ENCODE measurements at places on chromosomes 6 and 20.

- DNase-seq, result peak; percentile 9
Measured at GRCh38 chr20:41956338-41957074, 338.3 kb upstream of the CHD6 start.

DNA sequence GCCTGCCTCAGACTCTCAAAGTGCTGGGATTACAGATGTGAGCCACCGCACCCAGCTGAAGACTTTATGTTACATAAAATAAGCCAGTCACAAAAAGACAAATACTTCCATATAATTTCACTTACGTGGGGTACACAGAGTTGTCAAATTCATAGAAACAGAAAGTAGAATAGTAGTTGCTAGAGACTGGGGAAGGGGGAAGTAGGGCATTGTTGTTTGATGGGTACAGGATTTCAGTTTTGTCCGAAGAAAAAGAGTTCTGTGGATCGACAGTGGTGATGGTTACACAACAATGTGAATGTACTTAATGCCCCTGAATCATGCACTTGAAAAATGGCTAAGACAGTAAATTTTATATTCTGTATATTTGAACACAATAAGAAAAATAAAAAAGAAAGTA is 41.6 kb upstream of the ANKEF1 start:
- DNase-seq, result peak; percentile 27

GRCh38 chr20:8796088-8796660 is 272.7 kb upstream of the PLCB4 start:
- peak; percentile 14 for DNase-seq

DNA sequence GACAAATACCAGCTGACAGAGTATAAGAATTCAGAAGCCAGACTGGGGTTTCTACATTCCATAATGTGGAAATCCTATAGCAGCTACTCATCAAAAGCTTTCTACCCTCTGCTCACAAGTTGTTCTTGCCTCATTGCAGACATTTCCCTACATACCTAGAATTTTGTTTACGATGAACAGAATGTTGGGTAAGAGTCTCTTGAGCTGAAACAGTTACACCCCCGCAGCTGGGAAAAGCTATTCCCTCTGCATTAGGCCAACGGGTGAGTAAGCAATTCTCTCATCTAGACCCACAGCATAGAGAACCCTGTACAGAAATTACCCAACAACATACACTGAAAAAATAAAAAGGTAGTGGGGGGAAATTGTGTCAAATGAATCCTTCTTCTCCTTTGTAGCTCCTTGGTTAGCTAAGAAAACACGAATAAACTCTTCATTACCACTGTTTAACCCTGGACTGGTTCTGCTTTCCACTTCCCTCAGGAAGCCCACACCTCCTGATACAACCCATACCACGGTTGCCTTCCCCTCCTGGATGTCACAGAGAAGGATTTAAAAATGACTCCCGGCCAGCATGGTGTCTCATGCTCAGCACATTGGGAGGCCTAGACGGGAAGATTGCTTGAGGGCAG is 215.0 kb upstream of the SHLD1 start:
- peak; percentile 57 for DNase-seq

GRCh38 chr6:26299286-26300042 is 65.5 kb upstream of the BTN3A2 start:
- DNase-seq, result no peak

DNA sequence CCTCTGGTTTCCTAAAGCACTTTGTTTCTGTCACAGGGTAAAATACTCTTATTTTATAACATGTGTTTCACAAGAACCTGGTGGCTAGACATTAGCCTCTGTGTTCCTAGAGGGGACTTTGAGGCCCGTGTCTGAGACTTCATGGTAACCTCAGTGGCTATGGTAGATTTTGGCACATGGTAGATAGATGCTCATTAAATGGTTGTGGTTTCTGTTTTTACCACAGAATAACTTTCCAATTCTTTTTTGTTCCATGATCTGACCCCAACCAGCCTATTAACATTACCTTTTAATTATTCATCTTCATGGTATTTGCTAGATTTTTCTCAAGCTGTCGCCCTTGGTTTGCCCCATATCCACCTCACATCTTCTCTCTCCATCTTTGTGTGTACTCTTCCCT is 34.3 kb downstream of the CCN2 start:
- DNase-seq, result no peak

DNA sequence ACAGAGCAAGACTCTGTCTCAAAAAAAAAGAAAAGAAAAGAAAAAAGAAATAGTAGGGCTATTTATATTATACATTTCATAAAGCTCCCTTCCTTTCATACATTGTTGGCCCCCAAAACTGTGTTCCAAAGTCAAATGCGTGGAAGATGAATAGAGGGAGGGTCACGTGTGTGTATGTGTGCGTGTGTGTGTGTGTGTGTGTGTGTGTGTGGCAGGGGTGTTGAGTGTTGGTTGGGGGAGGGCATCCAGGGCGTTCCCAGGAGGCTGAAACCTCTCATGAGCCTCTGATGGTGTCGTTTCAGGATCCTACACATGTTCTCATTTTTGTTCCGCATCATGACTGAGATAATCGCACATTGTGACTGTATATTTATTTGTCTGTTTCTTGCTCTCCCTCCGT is 7.8 kb upstream of the BPIFB1 start:
- DNase-seq, result no peak

GRCh38 chr6:126831461-126831860 is 287.0 kb upstream of the RSPO3 start:
- no peak for DNase-seq

DNA sequence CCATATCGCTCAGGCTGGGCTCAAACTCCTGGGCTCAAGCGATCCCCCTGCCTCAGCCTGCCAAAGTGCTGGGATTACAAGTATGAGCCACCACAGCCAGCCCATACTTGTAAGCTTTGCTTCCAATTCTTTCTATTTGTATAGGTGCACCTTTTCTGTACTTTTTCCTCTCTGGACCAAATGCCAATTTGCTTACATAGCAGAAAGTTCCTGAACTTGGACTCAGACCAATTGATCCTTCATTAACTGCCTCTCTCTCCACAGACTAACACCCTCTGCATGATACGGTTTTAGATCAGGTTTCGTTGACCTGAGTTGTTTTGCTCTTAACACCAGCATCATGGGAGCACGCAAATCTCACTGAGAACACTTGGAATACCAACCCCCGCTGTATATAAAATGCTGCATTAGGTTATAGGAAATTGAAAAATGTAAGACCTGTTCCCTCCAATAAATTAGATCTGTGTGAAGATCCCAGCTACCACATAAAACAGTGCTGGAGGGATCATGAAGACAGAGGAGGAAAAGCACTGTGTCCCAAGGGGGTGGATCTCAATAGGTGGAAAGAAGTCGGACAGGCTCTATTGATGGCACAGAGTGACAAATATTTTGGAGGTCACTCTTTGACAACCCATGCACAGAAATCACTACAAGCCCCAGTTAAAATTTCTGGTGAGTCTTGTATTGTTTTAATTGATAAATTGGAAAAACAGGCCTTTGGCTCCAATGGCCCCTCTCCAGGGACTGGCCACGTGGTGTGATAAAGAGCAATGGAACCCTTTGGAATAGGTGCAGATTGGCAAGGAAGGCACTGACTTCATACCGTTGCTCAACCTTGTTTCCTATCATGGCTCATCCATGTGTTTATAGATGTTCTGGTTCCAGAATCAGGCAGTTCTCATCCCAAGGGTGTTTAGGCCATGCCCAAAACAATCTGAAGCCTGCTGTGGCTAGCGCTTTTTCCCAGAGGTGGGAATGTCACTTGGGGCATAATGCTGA is 51.2 kb downstream of the ISM1 start:
- DNase-seq, result no peak

GRCh38 chr6:113860181-113860955 is 3.2 kb downstream of the MARCKS start:
- peak; percentile 41 for DNase-seq

GRCh38 chr6:79600812-79601609 is 30.1 kb upstream of the SH3BGRL2 start:
- no peak for DNase-seq

DNA sequence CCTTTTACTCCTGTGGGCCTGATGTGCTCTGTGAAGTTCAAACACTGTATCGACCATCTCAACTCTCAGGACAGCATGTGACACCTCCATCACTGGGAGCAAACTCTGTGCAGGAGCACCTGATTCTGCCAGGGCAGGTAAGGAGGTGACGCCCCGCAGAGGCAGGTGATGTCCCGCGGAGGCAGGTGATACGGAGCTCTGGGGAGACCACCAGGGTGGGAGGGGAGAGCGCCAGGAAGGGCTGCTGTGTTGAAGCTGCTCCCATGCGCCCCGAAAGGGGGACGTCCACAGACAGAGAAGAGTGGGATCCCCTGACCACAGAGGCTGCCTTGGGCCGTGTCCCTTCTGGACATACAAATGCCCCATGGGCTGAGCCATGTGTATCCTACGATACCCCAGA is 58.3 kb downstream of the DACT2 start:
- DNase-seq, result no peak

GRCh38 chr20:58545565-58546415 is 30.6 kb upstream of the APCDD1L start:
- DNase-seq, result no peak

- DNase-seq, result no peak
Measured at GRCh38 chr6:6402591-6402990, 82.1 kb upstream of the F13A1 start.

DNA sequence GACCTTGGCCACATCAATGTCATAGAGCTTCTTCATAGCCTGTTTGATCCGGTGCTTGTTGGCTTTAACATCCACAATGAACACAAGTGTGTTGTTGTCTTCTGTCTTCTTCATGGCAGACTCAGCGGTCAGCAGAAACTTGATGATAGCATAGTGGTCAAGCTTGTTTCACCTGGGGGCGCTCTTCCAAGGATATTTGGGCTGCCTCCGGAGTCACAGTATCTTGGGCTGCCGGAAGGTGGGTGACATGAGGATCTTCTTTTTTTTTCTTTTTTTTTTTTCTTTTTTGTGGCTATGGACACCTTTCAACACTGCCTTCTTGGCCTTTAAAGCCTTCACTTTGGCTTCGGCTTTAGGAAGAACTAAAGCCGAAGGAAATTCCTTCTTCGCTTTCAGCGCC is 244.6 kb downstream of the GJA1 start:
- no peak for DNase-seq

GRCh38 chr20:38222231-38222922 is 38.2 kb downstream of the KIAA1755 start:
- DNase-seq, result no peak

GRCh38 chr6:123808556-123808955 is 4.9 kb downstream of the NKAIN2 start:
- peak; percentile 89 for DNase-seq

DNA sequence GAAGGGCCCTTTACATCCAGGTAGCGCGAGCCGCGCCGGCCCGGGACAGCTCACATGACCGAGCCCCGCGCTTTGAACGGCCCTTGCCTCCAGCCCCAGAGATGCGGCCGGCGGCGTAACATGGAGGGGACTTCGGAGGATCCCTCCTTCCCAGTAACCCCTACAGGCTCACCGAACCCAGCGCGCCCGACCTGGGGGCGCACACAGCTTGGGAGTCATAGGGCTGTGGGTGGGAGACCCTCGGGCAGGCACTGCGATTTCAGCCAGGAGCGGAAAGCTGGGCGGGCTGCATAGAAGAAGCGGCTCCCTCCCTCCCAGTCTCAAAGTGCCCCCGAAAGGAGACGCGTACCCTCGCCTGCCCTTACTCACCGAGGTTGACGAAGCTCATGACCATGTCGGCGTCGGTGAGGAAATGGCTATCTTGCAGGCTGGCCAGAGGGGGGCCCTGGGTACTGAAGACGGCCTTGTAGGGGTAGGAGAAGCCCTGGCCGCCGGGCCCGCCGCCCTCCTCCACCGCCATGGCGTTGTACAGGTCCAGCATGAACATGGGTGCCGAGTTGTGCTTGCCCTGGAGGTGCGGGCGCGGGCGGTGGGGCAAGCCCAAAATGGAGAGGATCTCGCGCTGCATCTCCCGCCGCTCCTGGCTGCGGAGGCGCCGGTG is 975 bp downstream of the BMP7 start:
- DNase-seq, result no peak

DNA sequence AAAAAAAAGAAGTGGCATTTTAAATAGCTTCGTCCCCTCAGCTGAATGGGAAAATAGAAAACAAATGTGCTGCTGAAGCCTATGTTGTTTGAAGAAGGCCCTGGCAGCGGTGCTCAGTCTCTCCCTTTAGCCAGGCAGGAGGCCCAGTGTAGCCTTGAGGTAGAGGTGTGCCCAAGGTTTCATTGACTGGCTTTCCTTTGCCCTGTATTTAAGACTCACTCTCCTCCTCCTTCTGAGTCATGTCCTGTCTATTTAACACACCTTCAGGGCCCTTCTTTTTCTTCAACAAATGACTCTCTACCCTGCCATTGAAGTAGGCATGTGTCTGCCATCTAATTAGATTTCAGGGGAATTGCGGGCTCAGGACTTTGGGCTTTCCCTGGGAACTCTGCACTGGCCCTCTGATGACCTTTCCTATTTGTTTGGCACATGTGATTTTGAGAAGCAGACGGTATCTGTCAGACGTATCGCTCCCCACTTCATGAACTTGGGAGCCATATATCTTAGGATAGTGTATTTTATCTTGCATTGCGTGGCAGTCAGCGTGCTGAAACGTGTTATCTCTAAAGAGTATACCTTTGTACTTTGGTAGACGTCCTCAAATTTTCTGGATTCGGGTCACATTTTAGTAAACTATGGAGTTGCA is 4.3 kb downstream of the TJAP1 start:
- DNase-seq, result no peak

GRCh38 chr20:50607850-50608749 is 83.2 kb downstream of the RIPOR3 start:
- no peak for DNase-seq

DNA sequence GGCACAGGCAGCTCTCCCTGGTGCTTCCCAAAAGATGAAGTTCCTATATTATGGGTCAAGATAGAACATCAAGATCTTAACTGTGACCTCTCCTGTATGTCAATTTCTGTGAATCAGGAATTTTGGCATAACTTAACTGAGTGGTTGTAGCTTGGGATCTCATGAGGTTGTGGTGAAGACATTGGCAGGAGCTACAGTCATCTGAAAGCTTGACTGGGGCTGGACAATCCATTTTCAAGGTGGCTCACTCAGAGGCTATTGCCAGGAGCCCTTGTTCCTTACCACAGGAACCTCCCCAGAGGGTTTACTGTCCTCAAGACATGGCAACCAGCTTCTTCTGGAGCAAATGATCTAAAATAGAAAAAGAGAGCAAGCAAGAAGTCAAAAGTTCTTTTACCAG is 252.2 kb downstream of the ADGB start:
- no peak for DNase-seq

- no peak for DNase-seq
Measured at GRCh38 chr20:61042506-61043385, 209.3 kb upstream of the CDH4 start.

DNA sequence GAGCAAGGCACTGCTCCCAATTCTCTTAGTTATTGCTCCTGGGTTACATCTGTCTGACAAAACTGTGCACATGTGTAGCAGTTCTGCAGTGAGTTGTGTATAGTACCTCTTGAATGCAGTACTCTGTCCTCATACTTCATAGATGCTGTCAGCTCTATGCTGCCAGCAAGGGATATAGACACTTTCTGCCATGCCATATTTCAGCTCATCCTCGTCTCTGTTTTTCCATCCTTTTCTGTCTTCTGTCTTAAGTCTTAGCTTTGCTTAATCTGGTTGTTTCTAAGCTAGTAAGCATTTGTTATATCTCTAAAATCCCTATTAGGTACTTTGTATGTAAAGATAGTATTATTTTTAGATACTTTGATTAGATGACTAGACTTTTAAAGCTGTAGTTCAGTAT is 76.4 kb downstream of the HIVEP1 start:
- DNase-seq, result no peak
